ENCODE measurements at places on chromosomes 16 and 17.

- no peak for DNase-seq
These were observed 42.5 kb upstream of the TANC2 start for GRCh38 chr17:62923258-62924150.

GRCh38 chr17:10628756-10629155, 28.4 kb downstream of the MYH3 start:
- DNase-seq, result no peak

DNA sequence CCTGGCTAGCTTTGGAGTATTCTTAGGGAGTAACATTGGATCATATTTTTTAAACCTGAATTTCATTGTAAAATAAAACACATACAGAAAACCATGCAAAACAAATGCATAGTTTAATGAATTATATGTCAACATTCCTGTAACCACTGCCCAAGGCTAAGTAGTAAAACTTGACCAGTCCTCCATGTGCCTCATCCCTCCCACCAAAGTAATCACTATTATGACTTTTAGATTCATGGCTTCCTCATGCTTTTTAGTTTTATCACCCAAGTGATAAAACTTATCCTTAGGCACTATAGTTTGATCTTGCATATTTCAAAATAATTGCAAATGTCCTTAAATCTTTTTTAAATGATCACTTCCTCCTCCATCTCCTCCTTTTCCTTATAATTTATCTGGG, 20.4 kb downstream of the PRKCA start:
- DNase-seq, result no peak

GRCh38 chr16:28010671-28011070, 52.8 kb downstream of the GSG1L start:
- no peak for DNase-seq

DNA sequence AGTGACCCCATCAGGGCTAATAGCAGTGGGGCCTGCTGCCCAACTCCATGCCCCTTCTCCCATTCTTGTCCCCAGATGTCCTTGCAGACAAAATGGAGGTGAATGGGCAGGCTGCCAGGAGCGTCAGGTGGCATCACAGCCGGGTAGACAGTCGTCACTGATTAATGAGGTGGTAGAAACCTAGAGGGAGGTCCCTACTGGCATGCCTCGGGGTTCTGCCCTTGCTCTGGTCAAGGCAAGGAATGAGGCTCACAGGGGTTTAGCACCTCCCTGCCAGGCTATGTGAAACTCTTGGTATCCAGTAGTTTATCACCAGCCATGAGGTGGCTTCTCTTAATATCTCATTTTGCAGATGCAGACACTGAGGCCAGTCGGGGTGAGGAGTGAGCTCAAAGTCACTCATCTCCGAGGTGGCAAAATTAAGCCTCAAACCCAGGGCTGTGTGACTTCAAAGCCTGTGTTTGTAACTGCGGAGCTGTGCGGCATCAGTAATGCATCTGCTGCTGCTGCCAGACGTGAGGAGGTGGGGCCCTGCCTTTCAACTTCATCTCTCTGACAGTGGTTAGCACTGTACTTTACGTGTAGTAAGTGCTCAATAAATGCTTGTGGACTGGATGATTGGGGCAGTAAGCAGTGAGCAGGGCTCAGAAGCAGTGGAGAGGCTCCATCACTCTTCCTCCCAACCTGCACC, 21.3 kb downstream of the RAI1 start:
- DNase-seq, result no peak

DNA sequence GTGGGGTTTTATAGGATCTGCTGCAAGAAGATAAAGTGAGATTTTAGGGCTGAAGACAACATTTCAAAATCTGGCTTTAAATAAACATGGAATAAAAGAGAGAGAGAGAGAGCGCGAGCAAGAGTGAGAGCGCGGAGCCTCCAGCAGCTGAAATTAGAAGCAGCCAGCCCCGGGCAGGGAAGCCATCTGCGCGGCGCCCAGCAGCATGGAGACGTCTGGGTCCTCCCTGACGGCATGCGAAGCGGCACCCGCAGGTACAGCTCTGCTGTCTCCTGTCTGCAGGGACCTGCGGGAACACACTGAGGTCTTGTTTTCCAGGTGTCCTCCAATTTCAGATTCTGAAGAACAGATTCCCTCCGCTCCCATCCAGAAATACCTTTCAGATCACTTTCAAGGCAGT, 7.9 kb upstream of the BAIAP2 start:
- no peak for DNase-seq

DNA sequence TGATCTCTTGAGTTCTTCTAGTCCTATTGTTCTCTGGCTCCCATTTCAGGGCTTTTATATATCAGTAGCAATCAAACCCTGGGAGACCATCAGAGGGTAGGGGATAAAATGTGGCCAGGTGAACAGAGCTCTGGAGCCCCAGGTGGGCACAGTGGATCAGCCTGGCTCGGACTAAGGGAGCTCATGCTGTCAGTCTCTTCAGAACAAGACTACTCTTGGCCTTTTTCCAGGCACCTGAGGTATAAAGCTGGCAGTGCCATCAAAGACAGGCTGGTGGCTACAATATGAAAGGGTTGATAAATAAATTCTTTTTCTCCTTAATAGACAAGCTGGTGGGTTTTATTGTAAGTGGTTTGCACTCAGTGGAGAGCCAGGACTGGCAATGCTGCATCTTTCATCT, 160.0 kb upstream of the CCL2 start:
- no peak for DNase-seq

DNA sequence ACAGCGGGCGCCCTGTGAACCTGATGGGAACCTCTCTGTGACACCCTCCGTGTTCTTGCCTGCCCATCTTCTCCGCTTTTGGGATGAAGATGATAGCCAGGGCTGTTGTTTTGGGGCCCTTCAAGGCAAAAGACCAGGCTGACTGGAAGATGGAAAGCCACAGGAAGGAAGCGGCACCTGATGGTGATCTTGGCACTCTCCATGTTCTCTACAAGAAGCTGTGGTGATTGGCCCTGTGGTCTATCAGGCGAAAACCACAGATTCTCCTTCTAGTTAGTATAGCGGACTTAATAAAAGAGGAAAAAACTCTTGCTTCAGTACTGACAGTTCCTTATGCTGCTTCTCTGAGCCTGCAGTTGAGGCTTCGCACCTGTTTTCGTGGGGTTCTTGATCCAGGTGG, 10.5 kb downstream of the CDK5RAP3 start:
- no peak for DNase-seq

DNA sequence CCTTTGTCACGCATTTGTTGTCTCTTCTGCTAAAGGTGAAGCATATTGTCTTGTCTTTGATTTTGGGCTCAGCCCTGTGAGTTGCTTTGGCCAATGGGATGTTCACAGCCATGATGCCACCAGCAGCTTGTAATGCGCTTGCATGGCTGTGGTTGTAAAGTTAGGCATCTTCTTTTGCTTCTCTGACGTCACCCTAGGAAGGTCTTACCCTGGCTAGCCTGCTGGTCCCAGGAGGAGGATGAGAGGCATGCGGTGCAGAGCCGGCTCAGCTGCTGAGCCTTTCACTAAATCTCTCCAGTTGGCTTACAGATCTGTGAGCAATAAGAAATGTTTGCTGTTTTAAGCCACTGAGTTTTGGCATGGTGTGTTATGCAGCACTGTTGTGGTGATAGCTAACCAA, 40.8 kb downstream of the IRX6 start:
- no peak for DNase-seq

DNA sequence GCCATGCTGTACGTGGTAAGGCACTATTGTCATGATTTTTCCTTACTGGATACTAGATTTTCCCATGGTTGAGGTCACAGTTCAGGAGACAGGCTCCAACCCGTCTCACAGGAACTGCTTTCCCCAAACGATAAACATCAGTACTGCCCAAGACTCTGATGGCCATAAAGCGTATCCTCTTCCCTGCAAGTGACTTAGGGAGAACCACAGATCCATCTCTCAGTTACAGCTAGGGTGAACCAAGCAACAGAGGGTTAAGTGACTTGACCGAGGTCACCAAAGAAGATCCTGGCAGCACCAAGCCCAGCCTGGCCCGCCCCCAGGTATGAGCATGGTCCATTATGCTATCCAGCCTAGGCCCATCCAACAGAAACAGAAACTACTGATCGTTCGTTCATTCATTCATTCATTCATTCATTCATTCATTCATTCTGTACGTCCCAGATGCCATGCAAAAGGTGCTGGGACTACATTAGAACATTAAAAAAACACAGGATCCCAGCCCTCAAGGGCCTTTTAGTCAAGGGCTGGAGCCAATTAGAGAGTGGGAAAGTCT, 31.0 kb downstream of the MYH11 start:
- DNase-seq, result no peak

- DNase-seq, result no peak
These were observed 427 bp upstream of the MMP28 start for GRCh38 chr17:35795871-35796265.

- DNase-seq, result no peak
These were observed 44.8 kb upstream of the MED13 start for GRCh38 chr17:62109924-62110323.

DNA sequence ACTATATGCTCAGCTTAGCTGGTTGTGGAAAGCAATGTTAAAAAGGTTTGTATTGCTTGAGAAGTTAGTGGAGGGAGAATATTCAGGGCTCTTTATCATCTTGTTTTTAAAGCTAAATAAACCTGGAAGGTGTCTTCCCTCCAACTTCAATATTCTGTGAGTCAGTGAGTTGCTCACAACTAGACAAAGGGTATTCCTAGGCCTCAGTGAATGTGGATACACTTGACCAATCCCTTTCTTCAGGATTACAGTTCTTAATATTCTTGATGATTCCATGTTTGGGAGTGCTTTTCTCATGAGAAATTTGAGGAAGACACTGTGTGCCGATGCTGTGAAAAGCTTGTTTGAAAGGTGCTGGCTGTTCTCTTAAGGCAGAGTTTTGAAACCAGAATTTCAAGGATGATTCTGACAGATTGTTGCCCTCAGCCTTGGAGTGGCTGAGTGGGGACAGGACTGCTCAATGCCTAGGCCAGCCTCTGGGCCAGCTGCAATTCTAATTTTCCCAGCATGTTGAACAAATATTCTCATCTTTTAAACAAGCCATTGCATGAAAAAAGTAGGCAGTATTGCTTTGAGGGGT, 30.1 kb downstream of the MAP2K4 start:
- DNase-seq, result no peak

GRCh38 chr17:279331-279730, 73.3 kb downstream of the RPH3AL start:
- no peak for DNase-seq

DNA sequence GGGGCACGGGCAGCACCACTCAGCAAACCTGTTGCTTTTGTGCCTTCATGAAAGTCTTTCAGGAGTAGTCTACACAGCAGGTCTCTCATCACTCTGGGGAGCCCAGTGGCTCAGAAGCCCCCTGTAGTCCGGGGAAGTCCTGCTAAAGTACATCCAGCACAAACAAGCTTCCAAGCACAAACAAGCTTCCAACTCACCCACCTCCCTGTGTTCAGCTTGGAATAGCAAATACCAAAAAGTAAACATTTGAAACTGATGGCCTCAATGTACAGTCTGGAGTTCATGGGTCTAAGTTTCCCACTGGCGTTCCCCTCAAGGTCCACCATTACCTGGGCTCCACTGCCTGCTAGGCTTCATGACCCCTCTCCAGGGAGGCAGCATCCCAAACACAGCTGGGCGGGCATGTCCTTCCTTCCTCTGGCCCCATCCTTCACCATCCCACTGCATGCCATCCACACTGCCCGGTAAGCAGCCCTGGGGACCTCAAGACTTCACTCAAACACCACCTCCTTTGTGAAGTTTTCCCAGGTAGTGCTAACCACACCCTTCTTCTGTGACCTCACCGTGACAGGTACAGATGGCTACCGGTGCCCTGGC, 62.8 kb upstream of the SIAH1 start:
- no peak for DNase-seq

GRCh38 chr16:9155871-9156270, 64.4 kb downstream of the HAPSTR1 start:
- DNase-seq, result no peak

- no peak for DNase-seq
These were observed 11.0 kb downstream of the GCGR start for GRCh38 chr17:81814748-81815645.

DNA sequence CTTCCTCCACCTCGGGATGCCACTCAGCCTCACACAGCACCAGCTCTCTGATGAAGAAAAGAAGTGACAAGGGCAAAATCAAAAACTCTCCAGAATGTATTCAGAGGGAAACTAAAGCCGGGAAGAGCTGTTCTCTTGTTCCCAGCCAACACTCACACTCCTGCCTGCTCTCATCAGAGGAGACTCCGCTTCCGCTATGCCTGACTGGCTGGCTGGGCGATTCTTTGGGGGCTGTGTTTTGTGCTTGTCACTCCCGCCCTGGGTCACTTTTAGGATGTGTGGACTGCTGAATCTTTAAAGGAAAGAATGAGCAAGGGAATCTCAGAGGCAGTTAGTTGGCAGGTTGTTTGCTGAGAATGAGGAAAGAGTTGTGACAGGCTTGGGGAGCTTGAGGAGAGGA, 54.6 kb upstream of the TBX2 start:
- DNase-seq, result no peak

DNA sequence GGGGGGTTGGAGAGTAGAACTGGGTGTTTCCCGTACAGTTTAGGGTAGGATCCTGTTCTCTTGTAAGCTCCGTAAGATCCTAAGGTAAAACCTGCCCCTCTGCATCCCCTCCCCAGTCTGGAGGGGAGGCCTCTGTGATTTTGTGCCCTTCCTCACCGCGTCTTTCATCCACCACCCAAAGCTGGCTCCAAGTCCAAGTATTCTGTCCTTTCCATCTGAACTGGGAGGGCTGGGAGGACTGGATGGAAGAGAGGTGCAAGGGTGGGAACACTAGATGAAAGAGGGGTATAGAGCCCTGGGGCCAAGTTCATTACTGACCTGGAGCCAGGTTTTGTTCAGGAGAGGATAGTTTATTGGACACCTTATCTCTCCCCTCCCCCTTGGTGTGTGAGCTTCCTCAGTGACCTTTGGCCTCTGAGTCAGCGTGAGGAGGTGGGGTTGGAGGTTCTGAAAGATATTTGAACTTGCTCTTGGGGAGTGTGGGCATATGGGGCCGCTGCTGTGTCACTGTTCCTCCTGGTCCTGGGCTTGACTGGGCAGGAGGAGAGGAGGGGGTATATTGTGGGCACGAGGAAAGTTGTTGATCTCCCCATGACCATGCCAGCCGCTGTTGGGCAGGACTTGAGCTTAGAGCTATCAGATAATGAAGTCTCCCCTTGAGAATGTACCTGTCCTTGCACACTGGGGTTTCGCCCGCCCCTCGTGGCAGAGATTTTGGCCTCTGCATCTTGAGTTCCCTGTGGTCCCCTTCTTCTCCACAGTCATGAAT, 1.6 kb downstream of the LASP1 start:
- DNase-seq, result no peak

DNA sequence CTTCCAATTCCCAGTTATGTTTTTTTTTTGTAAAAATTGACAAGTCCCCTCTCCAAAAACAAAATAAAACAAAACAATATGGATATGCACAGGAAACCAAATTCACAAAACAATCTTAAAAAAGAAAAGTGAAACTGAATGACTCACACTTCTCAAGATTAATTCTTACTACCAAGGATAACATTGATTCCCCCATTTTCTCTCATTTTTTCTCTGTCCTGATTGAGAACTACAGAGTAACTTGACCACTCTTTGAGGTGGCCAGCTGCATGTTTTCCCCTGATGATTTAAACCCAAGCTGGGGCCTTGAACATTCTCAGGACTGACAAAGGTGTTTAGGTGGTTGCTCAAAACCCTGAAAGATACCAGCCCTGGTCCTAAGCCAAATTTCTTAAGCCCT, 149.0 kb downstream of the AHSP start:
- DNase-seq, result no peak

GRCh38 chr16:86980644-86981043, 336.5 kb downstream of the C16orf95 start:
- no peak for DNase-seq

GRCh38 chr17:77307479-77308198, 166.9 kb downstream of the SEC14L1 start:
- no peak for DNase-seq

- DNase-seq, result no peak
These were observed 211.5 kb downstream of the SOX9 start for GRCh38 chr17:72332367-72332766.

GRCh38 chr17:46171939-46172338, 21.3 kb downstream of the KANSL1 start:
- no peak for DNase-seq

Data from hypothalamus (tissue), 51 donors.